ENCODE measurements at places on chromosomes 12 and 14.

DNA sequence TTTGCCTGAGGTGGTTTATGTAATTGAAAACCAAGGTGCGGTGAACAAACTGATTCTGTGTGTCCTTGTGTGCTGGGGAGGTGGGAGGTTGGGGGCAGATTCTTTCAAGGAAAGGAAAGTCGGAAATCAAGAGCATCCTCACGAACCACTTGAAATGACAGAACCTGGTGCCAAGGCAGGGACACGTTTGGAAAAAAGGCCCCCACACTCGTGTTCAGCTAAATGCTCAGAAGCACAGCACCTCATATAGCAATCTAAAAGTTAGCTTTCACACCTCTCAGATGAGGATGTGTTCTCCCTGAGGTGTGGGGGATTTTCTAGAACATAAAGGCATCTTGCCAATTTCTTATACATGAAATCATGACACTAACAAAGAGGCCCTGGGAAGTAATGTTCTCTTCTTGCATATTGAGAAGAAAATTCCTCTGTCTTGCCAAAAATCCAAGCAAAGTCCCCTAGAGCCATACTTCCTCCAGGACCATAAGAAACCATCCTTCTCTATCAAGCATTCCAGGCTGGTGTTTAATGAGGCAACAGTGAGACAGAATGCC is 119.6 kb downstream of the PLXNC1 start:
- DNase-seq, result no peak

DNA sequence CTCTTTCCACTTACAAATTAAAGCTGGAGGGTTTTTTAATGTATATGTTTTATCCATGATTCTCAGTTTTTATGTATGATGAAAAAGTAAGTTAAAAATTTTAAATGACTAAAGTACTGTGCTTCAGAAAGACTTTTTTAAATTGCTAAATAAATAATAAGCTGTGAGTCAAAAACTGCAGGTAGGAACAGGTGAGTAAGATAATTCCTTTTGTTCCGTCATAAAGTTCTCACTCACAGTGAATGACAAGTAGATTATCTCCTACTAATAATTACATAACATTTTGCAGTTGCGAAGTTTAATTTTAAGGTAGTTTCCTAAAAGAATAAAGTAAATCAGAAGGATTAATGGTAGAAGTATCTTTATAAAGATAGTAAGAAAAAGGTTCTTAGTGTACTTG is 78.0 kb downstream of the PRKCH start:
- no peak for DNase-seq

GRCh38 chr12:92418381-92418780 is 272.7 kb upstream of the BTG1 start:
- peak; percentile 89 for DNase-seq

- DNase-seq, result no peak
Observed at GRCh38 chr12:94165670-94166364, 17.4 kb downstream of the PLXNC1 start.

DNA sequence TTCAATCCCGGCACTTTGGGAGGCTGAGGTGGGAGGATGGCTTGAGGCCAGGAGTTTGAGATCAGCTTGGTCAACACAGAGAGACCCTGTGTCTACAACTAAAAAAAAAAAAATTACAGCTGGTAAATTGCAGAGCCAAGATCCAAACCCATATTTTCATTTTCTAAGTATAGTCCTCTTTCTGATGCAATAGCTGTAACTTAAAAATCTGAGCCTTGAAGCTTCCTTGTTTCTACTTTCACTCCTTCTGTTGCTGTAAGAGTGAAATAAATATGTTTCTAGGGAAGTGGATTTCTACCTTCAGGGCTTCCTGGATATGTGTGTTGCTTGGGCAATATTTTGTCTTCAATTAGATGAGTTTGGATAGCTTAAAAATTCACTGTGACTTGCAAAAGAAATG is 42.0 kb upstream of the PRICKLE1 start:
- DNase-seq, result peak; percentile 60

GRCh38 chr12:93947486-93947885 is 200.9 kb upstream of the PLXNC1 start:
- DNase-seq, result no peak

GRCh38 chr14:32319368-32320049 is 9.6 kb upstream of the AKAP6 start:
- no peak for DNase-seq

DNA sequence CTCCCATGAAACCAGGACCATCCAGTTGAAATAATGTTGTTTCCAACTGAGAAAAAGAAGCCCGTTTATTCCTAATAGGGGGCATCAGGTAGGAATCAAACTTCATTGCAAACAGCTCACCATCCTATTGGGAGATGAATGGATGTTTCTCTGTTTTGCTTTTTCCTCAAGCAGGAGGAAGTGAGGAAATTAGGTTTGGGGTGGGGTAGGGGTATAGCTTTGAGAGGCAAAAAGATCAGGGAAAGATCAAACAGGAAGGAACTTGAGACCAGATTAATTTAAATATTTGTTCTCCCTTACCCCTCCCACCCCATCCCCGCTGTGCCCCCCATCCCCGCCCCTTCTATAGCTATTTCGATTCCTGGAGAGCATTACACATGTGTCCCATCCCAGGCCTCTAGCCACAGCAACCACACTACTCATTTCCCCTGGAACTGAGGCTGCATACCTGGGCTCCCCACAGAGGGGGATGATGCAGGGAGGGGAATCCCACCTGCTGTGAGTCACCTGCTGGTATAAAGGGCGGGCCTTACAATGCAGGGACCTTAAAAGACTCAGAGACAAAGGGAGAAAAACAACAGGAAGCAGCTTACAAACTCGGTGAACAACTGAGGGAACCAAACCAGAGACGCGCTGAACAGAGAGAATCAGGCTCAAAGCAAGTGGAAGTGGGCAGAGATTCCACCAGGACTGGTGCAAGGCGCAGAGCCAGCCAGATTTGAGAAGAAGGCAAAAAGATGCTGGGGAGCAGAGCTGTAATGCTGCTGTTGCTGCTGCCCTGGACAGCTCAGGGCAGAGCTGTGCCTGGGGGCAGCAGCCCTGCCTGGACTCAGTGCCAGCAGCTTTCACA is at the start of gene IL23A:
Gene IL23A (plus strand): TSS at position 577 of the 850 bp plus-strand sequence. CDS start 161 bp downstream, at position 738.
- peak; percentile 72 for DNase-seq

DNA sequence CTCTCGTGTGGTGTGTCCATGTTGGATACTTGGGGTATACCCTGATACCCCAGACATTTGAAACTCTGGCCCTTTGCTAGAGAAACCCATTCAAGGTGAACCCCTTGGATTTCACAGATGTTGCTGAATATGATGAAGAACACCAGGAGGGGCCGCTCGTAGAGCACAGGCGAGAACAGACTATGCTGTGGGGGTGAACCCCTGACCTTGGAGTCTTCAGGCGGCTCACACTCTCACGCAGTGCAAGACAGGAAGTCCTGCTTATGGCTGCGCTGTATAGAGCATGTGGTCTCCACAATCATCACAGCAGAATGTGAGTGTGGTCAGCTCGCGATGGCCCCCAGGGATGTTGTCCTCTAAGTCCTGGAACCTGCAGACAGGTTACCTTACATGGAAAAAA is 60.4 kb downstream of the SLC15A4 start:
- no peak for DNase-seq

GRCh38 chr12:111687255-111687654 is 1.4 kb downstream of the ACAD10 start:
- DNase-seq, result no peak

DNA sequence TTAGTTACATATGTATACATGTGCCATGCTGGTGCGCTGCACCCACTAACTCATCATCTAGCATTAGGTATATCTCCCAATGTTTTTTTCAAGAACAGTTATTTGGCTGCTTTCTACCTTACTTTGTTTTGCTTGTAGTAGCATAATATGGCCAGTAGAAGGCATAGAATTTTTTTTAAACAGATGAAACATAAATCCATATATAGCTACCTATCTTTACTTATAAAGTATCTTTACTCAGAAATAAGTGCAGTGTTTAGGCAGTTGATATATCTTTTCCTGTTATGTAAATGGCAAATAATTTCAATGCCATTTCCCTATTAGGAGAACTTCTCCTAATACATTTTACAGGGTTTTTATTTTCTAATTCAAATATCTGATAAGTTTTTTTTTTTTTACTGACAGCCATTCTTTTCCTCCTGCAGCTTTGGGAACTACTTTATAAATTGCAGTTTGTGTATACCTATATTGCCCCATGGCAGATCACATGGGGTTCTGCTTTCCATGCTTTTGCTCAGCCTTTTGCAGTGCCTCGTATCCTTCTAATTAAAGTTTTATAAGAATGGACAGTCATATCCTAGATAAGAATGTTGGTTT is 143.1 kb downstream of the PCNX1 start:
- peak; percentile 10 for DNase-seq

DNA sequence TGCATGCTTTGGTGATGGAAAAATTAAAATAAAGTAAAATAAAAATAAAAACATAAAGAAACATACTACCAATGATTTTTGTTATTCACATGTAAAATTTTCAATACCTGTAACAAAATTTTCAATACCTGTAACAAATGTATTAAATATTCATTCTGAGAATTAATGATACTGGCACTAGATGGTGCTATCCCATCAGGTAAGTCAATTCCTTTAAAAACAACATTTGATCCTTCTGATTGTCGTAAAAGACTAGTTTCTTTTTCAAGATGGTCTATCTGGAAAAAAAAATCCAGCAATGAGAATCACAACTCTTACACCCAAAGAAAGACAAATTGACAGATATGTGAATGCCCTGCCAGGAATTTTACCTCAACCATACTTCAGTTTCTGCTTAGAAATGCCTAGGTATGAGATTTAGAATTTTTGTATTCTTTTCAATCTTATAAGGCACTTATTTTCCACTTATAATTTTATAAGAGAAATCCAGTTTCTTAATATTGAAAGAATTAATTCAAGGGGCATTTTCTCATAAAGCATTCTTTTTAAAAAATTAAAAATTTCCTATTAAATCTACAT is 30.7 kb downstream of the CEP290 start:
- DNase-seq, result peak; percentile 19

GRCh38 chr14:68279777-68280233 is 460.2 kb downstream of the RAD51B start:
- no peak for DNase-seq

DNA sequence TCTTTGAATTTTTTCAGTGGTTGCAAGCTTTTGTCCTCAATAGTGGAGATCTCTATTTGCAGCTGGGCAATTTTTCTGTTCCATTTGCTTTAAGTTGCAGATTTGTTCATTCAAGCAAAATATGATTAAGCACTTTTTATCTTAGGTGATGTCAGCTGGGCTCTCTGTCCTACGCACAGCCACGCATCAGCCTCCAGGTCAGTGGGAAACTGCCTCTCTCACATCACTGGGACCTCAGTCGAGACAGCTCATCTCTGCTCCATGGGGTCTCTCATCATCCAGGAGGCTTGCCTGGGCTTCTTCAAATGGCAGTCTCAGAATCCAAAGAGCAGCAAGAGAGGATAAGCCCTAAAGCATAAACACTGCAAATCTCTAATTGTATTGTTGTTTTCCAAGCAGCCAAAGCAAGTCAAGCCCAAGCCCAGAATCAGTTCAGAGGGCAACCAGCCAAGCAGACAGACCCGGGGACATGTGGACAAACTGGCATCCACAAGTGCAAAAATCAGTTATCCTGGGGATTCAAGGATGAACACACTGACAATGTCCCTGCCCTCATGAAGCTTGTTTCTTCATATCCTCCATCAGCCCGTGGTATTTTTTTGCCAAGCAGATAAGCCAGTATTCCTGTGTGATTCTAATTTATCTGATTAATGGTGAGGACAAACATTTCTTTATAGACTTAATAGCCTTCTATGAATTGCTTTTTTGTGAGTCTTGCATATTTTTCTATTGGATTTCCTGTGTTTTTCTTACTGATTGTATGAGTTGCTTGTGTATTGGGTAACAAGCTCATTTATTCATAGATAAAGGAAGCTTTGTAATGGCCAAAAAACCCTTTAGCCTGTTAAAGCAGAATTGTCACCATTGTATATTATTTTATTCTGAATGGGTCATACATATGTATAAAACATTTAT is 262.5 kb downstream of the GXYLT1 start:
- no peak for DNase-seq

DNA sequence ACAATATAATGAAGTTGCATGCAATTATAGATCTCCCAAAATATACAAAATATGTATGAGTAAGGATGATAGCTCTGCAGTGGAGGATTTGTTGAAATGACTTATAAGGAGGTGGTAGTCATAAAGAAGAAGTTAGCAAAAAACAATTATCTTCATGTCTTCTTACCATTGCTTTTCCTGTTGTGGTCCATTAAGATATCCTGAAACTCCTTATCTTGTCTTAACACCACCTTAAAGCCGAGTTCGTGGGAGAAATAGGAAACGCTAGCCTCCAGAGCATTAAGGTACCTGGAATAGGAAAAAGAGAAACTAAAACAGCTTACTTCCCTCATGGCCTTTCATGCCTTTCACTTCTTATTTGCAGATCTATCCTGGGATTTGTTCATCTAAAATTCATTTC is 15.2 kb downstream of the GUCY2C start:
- no peak for DNase-seq

- no peak for DNase-seq
Observed at GRCh38 chr14:102911991-102912761, 10.3 kb upstream of the AMN start.

GRCh38 chr12:82414926-82415325 is 56.6 kb downstream of the METTL25 start:
- no peak for DNase-seq
